ENCODE measurements at places on chromosomes 13 and 19.

GRCh38 chr13:40922437-40923040 is 96.6 kb downstream of the ELF1 start:
- DNase-seq, result no peak

- DNase-seq, result no peak
Observed at GRCh38 chr13:44331912-44332851, 41.4 kb upstream of the SERP2 start.

- DNase-seq, result no peak
Observed at GRCh38 chr13:113034451-113035212, 65.6 kb downstream of the MCF2L start.

DNA sequence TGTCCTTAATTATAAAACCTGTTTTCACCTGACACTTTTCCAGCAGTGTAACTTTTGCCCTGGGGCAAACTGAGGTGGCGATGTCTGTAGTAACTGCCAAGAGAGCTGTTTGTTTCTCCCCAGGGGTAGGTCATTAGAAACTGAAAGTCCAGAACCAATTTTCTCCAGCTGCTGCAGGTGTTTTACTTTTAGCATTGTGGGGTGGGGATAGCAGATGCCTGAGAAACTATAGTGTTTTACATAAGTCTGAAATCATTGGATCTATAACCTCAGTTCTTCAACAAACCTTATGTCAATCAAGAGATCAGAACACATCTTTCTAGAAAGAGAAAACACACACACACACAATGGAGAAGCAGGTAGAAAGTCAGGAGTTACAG is 92.7 kb downstream of the LHFPL6 start:
- DNase-seq, result no peak

DNA sequence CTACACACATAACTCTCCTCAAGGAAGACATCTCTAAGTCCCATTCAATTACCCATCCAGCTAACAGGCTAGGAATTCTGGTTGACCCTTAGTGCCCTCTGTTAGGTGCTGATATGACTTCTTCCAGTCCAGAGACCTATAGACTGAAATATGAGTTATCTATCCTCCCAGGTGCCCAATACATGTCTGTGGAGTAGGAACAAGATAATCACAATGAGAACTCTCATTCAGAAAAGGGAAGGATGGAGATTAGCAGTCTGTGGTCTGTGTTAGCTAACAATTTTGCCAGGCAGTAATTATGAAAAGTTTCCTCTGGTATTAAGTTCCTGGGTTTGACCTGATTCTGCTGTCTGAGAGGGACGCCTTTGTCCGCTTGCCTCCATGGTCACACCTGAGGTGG is 44.2 kb upstream of the SLAIN1 start:
- no peak for DNase-seq

- no peak for DNase-seq
Observed at GRCh38 chr13:28584873-28585381, 74.0 kb upstream of the POMP start.

- DNase-seq, result no peak
Observed at GRCh38 chr19:56725829-56726424, 54.4 kb upstream of the ZNF835 start.

DNA sequence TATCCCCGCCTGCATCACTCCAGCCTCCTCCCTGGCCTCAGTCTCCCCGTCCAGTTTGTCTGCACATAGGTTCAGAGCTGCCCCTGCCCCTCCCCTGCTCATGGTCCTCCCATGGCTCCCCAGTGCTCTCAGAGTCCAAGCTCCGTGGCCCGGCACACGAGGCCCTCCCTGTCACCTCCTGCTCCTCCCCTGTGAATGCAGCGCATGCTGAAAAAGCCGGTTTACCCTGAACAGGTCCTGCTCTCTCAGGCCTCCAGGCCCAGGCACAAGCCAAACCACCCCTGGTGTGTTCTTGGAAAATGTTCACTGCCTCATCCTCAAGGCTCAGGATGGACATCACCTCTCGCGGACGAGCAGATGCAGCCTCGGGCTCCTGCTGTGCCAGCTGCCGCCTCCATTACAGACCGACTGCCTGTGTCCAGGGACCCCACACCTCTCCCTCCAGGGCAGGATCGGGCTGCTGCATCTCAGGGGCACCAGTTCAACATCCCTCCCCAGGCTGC is 13.0 kb downstream of the EMP3 start:
- DNase-seq, result no peak

- no peak for DNase-seq
Observed at GRCh38 chr13:98761986-98762616, 9.6 kb upstream of the SLC15A1 start.
